NCI-H1694 treated with DMSO at 0.1 percent for 48 hours (cell line): ENCODE measurements at places on chromosomes 12 and 14.
A peak's percentile ranks its signal among the peaks of the same experiment; 100 is the strongest.

- DNase-seq: peak; percentile 79
Observed at GRCh38 chr14:89973234-89973823, 17.6 kb downstream of the TDP1 start.

GRCh38 chr12:94640134-94640928 is 10.0 kb downstream of the TMCC3 start:
- no peak for DNase-seq

- DNase-seq: no peak
Observed at GRCh38 chr14:38544776-38545175, 288.9 kb upstream of the CLEC14A start.

DNA sequence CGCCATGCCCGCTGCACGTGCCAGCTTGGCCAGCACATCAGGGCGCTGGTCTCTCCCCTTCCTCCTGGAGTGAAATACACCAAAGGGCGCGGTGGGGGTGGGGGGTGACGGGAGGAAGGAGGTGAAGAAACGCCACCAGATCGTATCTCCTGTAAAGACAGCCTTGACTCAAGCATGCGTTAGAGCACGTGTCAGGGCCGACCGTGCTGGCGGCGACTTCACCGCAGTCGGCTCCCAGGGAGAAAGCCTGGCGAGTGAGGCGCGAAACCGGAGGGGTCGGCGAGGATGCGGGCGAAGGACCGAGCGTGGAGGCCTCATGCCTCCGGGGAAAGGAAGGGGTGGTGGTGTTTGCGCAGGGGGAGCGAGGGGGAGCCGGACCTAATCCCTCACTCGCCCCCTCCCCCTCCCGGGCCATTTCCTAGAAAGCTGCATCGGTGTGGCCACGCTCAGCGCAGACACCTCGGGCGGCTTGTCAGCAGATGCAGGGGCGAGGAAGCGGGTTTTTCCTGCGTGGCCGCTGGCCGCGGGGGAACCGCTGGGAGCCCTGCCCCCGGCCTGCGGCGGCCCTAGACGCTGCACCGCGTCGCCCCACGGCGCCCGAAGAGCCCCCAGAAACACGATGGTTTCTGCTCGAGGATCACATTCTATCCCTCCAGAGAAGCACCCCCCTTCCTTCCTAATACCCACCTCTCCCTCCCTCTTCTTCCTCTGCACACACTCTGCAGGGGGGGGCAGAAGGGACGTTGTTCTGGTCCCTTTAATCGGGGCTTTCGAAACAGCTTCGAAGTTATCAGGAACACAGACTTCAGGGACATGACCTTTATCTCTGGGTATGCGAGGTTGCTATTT is 914 bp upstream of the CCND2 start:
- no peak for DNase-seq

GRCh38 chr12:3077572-3078081 is 448 bp downstream of the TSPAN9 start:
- no peak for DNase-seq

DNA sequence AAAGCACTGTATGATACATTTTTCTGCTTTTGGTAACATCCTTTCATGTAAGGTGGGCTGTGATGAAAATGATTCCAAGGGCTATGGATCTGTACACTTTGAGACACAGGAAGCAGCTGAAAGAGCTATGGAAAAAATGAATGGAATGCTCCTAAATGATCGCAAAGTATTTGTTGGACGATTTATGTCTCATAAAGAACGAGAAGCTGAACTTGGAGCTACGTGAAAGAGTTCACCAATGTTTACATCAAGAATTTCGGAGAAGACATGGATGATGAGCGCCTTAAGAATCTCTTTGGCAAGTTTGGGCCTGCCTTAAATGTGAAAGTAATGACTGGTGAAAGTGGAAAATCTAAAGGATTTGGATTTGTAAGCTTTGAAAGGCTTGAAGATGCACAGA is 22.1 kb upstream of the SRGAP1 start:
- DNase-seq: no peak

DNA sequence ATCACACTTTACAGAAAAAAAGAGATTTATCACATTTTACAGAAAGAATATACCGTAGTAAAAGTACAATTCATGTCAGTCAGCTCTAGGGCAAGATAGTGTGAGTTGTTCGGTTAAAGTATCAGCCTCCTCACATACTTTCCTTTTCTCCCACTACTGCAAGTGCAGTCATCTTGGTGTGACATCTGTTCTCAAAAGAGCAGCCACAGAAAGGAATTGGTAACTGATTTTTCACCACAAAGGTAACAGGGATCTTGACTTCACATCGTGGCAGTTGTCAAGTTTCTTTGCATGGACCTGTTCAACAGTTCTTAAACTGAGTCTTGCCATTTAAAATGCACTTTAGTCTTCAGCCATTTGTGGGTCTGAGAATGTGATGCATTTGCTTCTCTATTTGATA is 5.0 kb upstream of the E2F7 start:
- DNase-seq: no peak

- DNase-seq: peak; percentile 34
Observed at GRCh38 chr14:49972131-49972671, 79.3 kb downstream of the ARF6 start.
